ENCODE measurements at places on chromosomes 4 and X.

- DNase-seq, result no peak
Measured at GRCh38 chrX:37912304-37912703, 64.9 kb upstream of the DYNLT3 start.

GRCh38 chr4:11748164-11748872, 319.6 kb upstream of the HS3ST1 start:
- no peak for DNase-seq

DNA sequence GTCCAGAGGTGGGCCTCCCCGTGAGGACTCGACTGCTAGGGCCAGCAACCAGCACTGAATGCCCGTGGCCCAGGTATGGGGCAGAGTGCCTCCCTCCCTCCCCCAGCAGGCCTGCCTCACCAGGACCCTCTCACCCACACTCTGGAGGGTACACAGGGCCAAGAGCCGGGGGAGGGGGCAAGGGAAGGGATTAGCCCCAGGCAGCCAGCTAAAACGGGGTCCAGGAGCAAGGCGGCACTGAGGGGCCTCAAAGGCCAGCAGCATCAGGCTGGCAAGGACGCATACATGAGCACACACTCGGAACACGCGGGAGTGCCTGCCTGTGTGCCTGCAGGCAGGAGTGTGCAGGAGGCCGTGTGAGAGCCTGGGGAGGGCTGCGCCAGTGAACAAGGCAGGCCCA, 18.3 kb upstream of the DUSP9 start:
- no peak for DNase-seq

- no peak for DNase-seq
Measured at GRCh38 chr4:170674176-170674575, 584.4 kb upstream of the AADAT start.

DNA sequence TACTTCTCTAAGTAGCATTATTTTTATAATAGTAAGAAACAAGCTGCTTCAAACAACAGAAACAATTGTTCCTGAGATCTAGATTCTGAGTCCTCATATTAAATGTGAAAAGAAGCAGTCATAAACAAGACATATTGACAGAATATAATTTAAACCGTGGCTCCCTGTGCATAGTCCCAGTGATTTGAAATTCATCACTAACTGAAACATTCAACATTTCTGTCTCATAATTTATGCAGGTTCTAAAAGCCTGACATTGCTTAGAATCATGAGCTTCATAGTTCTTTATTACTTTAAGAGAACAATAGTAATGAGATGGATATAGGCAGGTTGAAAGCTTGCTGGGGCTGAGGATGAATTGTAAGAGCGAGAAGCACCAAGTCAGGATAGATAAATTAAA, 375.5 kb upstream of the MAGEB18 start:
- no peak for DNase-seq

DNA sequence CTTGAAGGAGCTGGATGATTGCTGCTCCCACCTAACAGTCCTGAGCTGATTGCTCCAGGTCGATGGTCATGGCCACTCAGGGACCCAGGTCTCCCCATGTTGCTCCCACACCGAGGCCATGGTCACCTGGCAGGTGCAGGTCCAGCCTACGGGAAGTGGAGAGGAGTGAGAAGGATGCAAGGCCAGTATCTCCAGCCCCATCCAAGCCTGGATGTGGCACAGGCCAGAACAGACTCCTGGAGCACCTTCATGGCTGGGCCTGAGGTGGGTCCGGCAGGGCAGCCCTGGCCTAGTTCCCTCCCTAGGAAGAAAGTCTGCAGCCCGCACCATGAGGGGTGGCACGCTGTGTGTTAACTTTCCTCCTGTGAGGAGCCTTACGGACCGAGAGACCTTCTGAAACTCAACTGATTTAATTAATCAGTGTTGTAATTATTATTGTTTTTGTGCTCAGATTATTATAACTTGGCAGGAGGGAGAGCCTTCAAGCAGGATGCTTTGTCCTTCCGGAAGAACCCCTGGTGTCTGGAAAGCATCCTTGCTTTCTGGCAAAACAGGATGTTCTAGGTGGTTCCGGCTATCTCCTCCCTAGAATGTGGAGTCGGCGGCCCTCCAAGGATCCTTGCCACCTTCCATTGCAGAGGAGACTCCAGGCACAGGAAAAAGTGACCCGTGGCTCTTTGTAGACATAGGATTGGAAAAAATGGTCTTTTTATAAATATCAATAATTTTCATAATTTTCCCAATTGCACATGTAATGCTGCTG, 92.3 kb upstream of the ADRA2C start:
- no peak for DNase-seq

DNA sequence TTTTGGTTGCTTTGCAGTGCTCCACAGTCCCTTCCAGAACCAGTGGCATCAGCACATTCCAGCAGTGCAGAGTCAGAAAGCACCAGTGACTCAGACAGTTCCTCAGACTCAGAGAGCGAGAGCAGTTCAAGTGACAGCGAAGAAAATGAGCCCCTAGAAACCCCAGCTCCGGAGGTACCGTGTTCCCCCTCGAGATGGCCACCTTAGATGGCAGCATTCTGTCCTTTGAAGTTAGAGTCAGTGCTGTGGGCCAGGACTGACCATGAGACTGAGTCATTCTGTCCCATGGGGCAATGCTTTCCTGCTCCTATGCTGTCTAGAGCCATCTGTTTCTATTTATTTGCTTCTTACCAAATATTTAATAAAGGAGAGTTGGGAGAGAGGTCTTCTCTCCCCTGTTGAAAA, 112.3 kb downstream of the KLHL8 start:
- DNase-seq, result no peak

DNA sequence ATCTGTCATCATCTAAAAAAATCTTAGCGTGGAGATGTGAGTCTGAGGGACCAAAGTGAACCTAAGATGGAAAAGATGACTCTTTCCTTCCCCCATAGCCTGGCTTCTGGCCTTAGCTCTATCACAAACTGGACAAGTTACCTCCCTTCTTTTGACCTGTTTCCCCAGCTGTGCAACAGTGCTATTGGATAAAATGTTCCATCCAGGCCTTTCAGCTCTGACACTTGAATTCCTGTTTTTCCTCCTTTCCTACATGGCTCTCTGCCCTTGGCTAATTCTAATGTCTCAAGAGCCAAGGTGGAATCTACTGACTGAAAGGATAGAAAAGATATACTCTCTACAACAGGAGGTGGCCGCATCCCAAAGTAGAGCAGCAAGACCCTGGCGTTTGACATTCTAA, 84.5 kb upstream of the ARHGEF9 start:
- DNase-seq, result no peak

GRCh38 chrX:40607381-40607780, 15.8 kb upstream of the MPC1L start:
- DNase-seq, result no peak

GRCh38 chr4:158906073-158906472, 137.2 kb downstream of the FNIP2 start:
- DNase-seq, result no peak

- DNase-seq, result no peak
Measured at GRCh38 chrX:30513284-30513683, 64.3 kb downstream of the TASL start.

- no peak for DNase-seq
Measured at GRCh38 chr4:112472318-112472717, 43.7 kb downstream of the NEUROG2 start.

DNA sequence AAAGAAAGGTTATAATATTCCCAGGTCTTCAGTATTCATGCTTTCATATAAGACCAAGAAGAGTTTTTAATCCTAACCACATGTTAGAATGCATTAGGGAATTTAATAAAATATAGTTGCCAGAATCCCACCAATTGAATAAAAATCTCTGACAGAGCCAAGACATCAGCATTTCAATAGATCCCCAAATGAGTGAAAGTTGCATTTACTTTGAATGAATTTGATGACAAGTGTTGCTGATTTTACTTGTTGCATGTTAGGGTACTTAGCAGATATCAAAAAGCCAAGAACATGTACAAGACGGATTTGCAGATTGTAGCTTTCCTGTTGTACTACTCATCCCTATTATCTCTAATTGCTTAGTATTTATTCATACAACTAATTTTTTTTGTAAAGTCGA, 39.9 kb upstream of the PRR27 start:
- no peak for DNase-seq

GRCh38 chrX:126338916-126339315, 172.8 kb upstream of the DCAF12L2 start:
- no peak for DNase-seq

- no peak for DNase-seq
Measured at GRCh38 chrX:150690126-150690525, 3.1 kb upstream of the MTMR1 start.

DNA sequence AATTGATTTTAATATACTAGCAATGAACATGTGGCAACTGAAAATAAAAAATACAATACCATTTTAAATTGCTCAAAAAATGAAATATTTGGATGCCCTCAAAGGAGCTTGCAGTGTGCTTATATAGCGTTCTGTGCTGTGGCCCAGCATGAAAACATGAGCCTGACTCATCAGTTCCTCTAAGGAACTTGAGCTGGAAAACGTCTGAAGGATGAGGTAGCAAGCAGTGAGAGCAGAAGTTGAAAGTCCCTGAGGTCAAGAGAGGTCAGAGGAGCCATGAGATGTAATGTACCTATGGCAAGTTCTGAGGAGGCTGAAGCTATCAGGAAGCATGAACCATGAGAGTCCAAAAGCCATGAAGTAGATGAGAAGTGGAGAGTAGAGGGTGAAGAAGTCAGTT, 59.7 kb downstream of the HMGB3 start:
- no peak for DNase-seq

- DNase-seq, result no peak
Measured at GRCh38 chr4:136768213-136768924, 763.9 kb downstream of the PCDH18 start.

GRCh38 chrX:136086521-136086920, 60.8 kb upstream of the FHL1 start:
- no peak for DNase-seq

DNA sequence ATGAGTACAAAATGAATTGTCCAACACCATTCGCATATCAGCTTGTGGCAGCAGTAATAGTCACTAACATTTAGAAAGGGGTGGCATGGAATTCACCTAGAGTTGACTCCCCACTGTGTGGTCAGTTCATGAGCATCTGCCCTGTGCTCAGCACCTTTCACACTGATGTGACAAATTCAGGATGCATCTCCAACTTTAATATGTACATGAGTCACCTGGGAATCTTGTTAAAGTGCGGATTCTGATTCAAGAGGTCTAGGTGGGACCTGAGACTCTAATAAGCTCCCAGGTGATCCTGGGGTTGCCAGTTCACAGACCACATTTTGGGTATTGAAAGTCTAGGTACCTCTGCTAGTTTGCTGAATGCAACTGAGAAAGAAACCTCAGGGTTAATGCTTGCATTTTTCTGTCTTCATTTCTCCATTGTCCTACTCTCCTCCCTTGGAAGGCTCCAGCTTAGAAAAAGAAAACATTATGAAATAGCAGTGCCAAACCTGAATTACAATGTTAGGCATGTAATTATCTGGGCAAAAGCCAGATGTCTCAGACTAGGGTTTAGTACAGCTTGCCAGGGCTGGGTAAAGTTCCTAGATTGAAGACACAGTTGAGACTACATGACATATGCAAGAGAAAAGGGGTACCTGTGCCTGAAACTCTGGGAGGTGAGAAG, 32.7 kb downstream of the TMSB4X start:
- no peak for DNase-seq

DNA sequence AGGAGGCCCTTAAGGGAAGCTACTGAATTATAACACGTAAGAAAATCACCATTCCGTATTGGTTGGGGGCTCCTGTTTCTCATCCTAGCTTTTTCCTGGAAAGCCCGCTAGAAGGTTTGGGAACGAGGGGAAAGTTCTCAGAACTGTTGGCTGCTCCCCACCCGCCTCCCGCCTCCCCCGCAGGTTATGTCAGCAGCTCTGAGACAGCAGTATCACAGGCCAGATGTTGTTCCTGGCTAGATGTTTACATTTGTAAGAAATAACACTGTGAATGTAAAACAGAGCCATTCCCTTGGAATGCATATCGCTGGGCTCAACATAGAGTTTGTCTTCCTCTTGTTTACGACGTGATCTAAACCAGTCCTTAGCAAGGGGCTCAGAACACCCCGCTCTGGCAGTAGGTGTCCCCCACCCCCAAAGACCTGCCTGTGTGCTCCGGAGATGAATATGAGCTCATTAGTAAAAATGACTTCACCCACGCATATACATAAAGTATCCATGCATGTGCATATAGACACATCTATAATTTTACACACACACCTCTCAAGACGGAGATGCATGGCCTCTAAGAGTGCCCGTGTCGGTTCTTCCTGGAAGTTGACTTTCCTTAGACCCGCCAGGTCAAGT, 6.9 kb upstream of the MSANTD1 start:
- no peak for DNase-seq

- DNase-seq, result no peak
Measured at GRCh38 chr4:15720851-15721250, 18.0 kb downstream of the BST1 start.

DNA sequence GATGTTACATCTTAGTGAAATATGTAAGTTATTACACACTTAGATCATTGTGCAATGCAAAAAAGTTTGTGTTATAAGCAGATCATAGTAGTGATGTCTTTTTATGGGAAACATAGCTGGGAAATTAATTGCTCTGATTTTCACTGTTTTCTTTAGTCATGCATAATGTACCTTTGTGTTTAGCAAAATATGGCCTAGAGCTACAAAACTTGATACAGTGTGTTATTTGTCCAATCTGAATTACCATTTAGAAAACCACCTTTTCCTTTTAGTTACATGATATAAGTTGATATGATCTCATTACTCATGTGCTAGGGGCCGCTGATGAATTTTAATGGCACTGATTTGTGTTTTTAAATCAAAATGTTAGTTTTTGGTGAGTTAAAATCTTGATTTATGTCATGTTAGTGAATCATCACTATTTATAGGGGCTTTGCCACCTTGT, 2.0 kb downstream of the BMPR1B start:
- DNase-seq, result no peak

- no peak for DNase-seq
Measured at GRCh38 chr4:92961881-92962280, 658.1 kb downstream of the GRID2 start.

DNA sequence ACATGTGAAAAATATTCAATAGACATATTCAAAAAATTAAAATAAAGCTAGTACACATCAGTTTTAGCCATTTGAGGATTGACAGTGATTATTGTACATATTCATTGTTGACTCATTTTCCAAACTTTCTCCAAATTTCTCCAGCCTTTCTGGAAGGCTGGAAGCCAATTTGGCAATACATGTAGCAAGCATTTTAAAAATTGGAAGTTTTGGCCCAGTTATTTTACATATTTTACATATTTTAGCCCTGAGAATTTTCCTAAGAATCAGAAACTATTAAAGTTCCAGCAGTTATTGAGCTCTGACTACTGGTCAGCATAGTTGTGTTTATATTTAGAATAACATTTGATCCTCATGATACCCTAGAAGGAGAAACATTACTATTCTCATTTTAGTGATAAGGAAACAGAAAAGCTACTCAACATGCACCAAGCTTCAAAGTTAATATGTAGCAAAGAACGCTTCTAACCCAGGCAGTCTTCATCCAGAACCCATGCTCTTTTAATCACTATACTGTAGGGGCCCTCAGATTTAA, 3.2 kb downstream of the CABS1 start:
- DNase-seq, result no peak

- DNase-seq, result no peak
Measured at GRCh38 chrX:46209037-46209436, 336.2 kb downstream of the ZNF674 start.

GRCh38 chr4:76448211-76448610, 13.2 kb downstream of the SHROOM3 start:
- DNase-seq, result no peak

GRCh38 chr4:111992351-111993168, 152.7 kb upstream of the FAM241A start:
- DNase-seq, result no peak

GRCh38 chr4:2925496-2925895, 37.7 kb downstream of the NOP14 start:
- no peak for DNase-seq

- no peak for DNase-seq
Measured at GRCh38 chr4:3365871-3366842, 73.3 kb downstream of the RGS12 start.
